ENCODE measurements at places on chromosomes 11 and 22.

GRCh38 chr22:47851586-47851985, 1089.1 kb downstream of the TBC1D22A start:
- DNase-seq = no peak

DNA sequence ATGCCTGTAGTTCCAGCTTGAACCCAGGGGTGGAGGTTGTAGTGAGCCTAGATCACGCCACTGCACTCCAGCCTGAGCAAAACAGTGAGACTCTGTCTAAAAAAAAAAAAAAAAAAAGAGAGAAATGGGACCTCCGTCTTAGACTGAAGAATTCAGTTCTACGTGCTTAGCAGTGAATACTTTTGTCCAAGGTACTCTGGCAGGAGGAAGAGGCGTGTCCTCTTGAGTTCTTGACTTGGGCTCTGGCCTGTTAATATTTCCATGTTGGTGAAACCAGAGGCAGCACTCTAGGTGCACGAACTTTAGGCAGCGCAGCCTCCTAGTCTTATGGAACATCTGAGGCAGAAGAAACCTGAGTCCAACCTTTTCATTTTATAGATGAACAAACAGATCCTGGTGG, 2.4 kb downstream of the HMBS start:
- DNase-seq = no peak

GRCh38 chr11:693887-694562, 997 bp downstream of the DEAF1 start:
- no peak for DNase-seq

DNA sequence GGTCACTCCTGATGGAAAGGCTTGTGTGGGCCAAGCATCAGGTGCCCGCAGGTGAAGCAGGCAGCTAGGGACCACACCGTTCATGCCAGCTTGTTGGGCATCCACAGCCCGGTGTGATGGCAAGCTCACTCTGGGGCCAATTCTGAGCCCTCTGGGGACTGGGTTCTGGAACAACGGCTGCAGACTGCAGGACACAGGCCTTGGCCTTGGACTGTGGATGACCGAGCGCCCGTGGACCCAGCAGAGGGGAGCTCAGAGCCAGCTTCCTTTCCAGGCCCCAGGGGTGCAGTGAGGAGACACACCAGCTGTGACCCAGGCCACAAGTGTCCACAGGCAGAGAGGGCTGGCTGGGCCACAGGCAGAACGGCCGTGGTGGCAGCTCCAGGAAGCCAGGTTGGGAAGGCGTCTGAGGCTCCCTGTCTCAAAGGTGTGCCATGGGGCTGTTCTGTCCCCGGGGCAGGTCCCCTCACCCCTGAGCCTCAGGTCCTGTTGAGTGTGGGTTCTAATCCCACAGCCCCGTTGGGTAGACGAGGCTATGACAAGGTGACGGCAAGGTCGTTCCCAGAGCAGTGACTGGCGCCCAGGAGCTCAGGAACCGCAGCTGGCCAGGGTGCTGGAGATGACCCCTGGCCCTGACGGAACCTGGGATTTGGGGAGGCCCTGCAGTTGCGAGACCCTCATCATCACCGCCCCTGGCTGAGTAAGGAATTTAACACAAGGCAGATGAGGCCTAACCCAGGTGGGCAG, 1079.4 kb downstream of the BRD1 start:
- DNase-seq = no peak

- DNase-seq = peak; percentile 16
These were observed 35.0 kb downstream of the PPFIBP2 start for GRCh38 chr11:7548659-7549274.

- DNase-seq = peak; percentile 62
These were observed 5.6 kb downstream of the RGL4 start for GRCh38 chr22:23696326-23696851.

GRCh38 chr11:102924851-102925380, 30.6 kb downstream of the MMP13 start:
- DNase-seq = no peak
